Neural progenitor cell (in vitro differentiated cells): ENCODE measurements at places on chromosomes 16 and 17. TPM values are rescaled to one million over a fixed set of nuclear protein-coding genes. Genes with fewer than 3 reads are reported as not detected.

GRCh38 chr17:69637446-69638156, 223.1 kb downstream of the MAP2K6 start:
- H3K27ac ChIP-seq: peak overlapping the region; percentile 25
- no peaks in the 10 kb centered on the region for H3K36me3 ChIP-seq
- H3K27me3 ChIP-seq: no peaks in the 10 kb centered on the region
- H3K4me1 ChIP-seq: peaks cover 10% of the 10 kb centered on the region
- peak; percentile 43 for DNase-seq

GRCh38 chr17:74259667-74260524, 14.1 kb upstream of the DNAI2 start:
- no peaks in the 10 kb centered on the region for H3K36me3 ChIP-seq
- H3K27ac ChIP-seq: no peak overlapping the region
- peaks cover 28% of the 10 kb centered on the region for H3K4me1 ChIP-seq
- DNase-seq: no peak

DNA sequence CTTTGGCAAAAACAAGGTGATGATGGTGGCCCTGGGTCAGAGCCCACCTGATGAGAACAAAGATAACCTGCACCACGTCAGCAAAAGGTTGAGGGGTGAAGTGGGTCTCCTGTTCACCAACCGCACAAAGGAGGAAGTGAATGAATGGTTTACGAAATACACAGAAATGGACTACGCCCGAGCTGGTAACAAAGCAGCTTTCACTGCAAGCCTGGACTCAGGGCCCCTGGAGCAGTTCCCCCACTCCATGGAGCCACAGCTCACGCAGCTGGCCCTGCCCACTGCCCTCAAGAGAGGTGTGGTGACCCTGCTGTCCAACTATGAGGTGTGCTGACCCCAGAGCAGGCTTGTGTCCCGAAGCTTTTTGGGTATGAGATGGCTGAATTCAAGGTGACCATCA, 29.7 kb upstream of the DLX4 start:
- H3K4me3 ChIP-seq: no peak overlapping the region
- H3K36me3 ChIP-seq: no peaks in the 10 kb centered on the region
- no peak for DNase-seq
- peaks cover 9% of the 10 kb centered on the region for H3K4me1 ChIP-seq
- H3K27ac ChIP-seq: no peak overlapping the region
- peaks cover 22% of the 10 kb centered on the region for H3K27me3 ChIP-seq

- H3K4me3 ChIP-seq: no peak overlapping the region
- no peak overlapping the region for H3K27ac ChIP-seq
- H3K27me3 ChIP-seq: no peaks in the 10 kb centered on the region
- no peaks in the 10 kb centered on the region for H3K36me3 ChIP-seq
- H3K4me1 ChIP-seq: no peaks in the 10 kb centered on the region
- DNase-seq: peak; percentile 85
Observed at GRCh38 chr16:19502395-19503131, 19.3 kb downstream of the GDE1 start.

The AKAP10 gene
- total RNA-seq: 33.4 and 54.1 TPM in 2 replicates

The KCNJ12 gene
- 0.56 and 1.8 TPM in 2 replicates for total RNA-seq
